ENCODE measurements at places on chromosomes 5 and 9. TPM values are rescaled to one million over a fixed set of nuclear protein-coding genes. Genes with fewer than 3 reads are reported as not detected.

The GABRA1 gene
- total RNA-seq, result not detected

The SPATA31D4 gene
- not detected for total RNA-seq

The CXCL14 gene
- total RNA-seq, result 288 TPM

The C9orf50 gene
- total RNA-seq, result not detected

The SV2C gene
- total RNA-seq, result 0.10 TPM

The PLPP7 gene
- total RNA-seq, result 4.6 TPM

The ACTBL2 gene
- 5.8 TPM for total RNA-seq

The PTGER4 gene
- 15.3 TPM for total RNA-seq

The HBEGF gene
- total RNA-seq, result 16.7 TPM

The NEUROG1 gene
- not detected for total RNA-seq
